ENCODE measurements at places on chromosomes 3 and 15. TPM values are rescaled to one million over a fixed set of nuclear protein-coding genes. Genes with fewer than 3 reads are reported as not detected.

- no peak for DNase-seq
Observed at GRCh38 chr3:117549716-117550115, 840.1 kb downstream of the TUSC7 start.

GRCh38 chr3:122310361-122310760 lies 14.7 kb upstream of the CSTA start:
- no peak for DNase-seq

DNA sequence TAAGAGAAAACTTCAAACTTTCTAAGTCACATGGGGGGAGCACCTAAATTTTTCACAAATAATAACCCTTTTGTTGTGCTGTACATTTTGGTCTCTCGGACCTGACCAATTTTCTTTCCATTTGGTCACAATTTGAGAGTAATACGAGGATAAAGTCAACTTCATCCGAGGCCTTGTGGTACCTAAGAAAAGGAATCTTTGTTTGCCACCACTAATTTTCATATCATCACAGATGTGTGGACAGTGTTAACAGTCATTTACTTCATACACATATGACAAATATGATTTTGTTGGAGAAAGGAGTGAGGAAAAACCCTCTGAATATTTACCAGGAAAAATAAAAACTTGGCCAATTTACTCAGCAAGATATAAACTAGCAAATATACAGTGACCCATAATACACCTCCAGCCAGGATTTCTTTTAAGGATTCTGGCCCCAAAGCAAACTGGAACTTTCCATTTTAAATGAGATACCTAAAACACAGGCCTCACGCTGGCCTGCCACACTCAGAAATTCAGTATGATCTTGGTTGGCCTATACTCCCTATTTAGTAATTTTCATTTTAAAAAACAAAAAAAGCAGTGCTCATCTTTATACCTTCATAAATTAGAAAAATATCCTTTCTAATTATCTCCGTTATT lies 40.7 kb downstream of the VGLL4 start:
- DNase-seq, result peak; percentile 3

GRCh38 chr3:45746777-45747622 lies 49.3 kb downstream of the SLC6A20 start:
- DNase-seq, result no peak

DNA sequence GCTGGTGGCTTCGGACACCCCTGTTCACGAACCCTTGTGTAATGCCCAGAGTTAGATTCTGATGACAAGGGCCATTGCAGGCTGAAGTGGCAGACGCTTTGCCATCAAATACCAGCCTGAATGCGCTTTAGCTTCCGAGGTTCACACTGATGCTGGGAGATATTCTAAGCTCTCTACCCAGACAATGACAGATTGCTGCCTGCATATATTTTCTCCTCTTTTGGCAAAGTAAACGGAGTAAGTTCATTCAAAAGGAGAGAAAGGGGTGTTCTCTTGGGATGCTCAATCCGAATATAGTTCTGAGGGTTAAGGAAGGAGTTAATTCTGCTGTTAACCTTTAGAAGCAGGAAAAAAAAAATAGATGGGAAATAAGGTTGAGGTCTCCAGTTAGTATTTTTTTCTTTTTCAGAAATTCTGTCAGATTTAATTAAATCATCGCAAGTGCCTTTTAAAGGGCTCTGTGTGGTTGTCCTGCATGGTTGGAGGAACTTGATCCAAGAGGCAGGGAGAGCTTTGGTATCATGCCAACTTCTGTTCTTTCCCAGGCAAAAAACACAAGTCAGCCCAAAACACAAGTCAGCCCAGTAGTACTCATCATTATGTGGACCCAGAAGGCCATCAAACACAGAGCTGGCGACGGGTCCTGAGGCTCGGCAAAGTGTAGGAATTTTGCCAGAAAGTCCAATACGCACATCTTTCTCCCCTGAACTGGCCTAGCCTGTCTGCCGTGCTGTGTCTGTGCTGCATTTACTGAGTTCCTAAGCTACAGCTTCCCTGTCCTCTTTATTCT lies 70.9 kb upstream of the ST8SIA2 start:
- no peak for DNase-seq

DNA sequence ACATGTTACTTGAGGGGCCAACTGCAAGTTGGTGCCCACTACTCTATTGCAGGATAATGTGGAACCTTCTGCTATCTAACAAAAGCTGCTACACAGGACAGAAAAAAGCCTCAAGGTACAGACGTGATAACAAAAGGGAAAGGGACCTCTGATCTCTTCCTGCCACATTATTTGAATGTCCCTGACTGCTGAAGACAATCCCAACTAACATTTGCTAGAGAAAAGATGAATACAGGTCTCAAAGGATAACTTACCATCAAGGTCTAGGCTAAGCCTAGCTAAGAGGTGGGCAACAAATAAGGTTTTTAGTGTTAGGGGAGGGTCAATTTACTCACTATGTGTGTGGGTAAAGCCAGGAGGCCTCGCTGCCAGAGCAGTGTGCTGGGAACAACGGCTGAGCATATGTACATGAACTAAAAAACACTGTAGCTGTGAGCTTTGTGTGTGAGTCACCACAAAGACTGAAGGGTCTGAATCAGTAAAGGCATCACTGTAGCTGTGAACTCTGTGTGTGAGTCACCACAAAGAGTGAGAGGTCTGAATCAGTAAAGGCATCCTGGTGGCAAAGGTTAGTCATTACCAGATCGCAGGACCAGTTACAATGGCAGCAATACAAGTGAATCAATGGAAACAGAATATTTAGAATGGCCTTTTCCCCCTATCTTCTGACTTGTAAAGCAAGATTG lies 111.7 kb downstream of the LMLN start:
- peak; percentile 81 for DNase-seq

SNTN gene
- not detected for total RNA-seq

GRCh38 chr3:117355566-117355965 lies 646.0 kb downstream of the TUSC7 start:
- DNase-seq, result no peak

GLT8D1 gene
- total RNA-seq, result 103 TPM

GPR171 gene
- not detected for total RNA-seq

PCSK6 gene
- total RNA-seq, result 0.72 TPM

XRN1 gene
- 57.5 TPM for total RNA-seq

CNTN4 gene
- total RNA-seq, result not detected

DNA sequence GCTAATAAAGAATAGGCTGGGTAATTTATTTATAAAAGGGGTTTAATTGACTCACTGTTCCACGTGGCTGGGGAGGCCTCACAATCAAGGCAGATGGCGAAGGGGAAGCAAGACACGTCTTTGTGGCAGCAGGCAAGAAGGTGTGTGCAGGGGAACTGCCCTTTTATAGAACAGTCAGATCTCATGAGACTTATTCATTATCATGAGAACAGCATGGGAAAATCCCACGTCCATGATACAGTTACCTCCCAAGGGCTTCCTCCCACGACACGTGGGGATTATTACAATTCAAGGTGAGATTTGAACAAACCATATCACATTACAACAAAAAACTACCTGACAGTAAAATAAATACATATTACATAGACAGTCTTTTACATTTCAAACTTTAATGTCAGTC lies 414.9 kb downstream of the NAALADL2 start:
- no peak for DNase-seq

DNA sequence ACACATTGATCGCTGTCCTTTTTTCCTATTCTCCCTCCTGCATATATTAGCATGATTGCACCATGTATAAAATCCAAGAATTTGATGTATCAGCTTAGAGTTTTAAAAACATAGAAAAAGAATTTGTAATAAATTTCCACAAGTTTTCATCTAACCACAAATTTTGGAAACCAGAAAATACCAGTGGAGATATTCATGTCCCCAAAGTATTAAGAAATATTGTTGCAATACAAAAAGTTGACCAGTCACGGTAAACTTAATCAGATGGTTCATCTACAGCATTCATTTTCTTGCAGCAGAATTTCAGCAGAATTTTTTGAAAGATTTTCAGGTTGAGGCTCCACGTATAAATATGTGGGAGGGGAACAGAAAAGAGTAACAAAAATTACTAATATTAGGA lies 500.9 kb upstream of the MDFIC2 start:
- no peak for DNase-seq

DOCK3 gene
- 0.36 TPM for total RNA-seq

Measured in osteoblast (primary cell).